ENCODE measurements at places on chromosomes 7 and 10.

GRCh38 chr10:6660460-6660859 lies 80.4 kb upstream of the PRKCQ start:
- DNase-seq = no peak

- DNase-seq = no peak
Observed at GRCh38 chr10:128063736-128064107, 62.5 kb downstream of the MKI67 start.

GRCh38 chr7:110835218-110835617 lies 255.7 kb upstream of the LRRN3 start:
- DNase-seq = no peak

DNA sequence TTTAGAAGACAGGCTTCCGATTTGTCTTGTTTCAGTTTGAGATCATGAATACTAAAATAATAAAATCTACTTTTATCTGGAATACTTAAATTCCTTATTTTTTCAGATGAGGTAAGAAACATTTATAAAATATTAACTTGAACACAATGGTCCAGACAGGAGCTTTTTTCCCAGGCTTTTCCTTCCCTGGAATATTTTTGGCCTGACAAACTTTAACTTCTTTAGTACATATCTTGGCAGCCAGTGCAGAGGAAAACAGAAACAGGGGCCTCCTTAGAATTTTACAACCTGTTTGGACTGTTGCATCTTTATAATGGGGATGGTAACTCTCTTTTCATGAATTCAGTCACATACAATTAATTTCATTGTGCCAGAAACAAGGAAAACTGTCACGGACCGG lies 41.4 kb downstream of the NRP1 start:
- DNase-seq = no peak

- DNase-seq = no peak
Observed at GRCh38 chr10:11225935-11226334, 208.3 kb downstream of the CELF2 start.

DNA sequence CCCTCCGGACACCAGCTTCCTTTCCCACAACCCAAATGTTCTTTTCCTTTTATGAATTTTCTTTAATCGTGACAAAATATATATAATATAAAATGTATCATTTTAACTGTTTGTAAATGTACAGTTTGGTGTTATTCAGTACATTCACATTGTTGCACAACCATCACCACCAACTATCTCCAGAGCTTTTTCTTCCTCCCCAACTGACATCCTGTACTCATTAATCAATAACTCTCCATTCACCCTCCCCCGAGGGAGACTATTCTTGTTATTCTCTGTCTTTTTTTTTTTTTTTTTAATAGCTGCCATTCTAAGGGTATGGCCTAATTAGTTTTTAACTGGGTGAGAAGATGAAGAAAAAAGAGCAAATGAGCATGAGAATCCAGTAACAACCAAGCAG lies 30.6 kb upstream of the ITGB1 start:
- DNase-seq = no peak

DNA sequence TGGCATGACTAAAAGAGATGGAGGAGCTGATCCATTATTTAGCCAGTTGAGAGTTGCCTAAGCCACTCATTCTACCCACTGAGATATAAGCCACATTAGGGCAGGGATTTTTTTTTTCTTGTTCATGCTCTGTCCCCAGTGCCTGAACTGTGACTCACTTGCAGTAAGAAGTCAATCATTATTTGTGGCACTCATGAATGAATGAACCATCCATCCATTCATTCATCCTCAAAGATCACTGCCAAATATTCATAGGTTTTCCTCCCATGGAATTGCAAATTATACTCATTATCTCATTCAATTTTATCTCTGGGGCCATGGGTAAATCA lies 22.8 kb upstream of the ARID5B start:
- DNase-seq = no peak

- no peak for DNase-seq
Observed at GRCh38 chr7:45082831-45083331, 5.9 kb downstream of the NACAD start.

DNA sequence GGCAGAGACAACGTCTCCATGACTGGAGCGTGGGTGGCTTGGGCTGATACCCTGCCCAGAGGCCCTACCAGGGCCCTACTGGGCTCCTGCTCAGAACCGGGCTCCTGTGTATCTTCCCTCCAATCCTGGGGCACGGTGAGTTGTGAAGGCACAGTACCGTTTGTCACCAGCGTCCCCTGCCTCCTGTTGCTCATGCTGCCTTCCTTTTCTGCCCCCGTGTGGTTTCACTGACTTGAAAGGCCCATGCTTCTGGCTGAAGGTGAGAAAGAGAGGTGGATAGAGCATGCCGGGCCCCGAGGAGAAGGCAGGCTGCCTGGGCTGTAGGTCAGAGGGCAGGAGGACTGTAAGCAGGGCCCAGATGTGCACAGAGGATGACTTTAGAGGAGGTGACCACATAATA lies 9.1 kb upstream of the DMBT1 start:
- DNase-seq = peak; percentile 19

- no peak for DNase-seq
Observed at GRCh38 chr7:38880454-38880853, 28.5 kb downstream of the VPS41 start.
